SW 1271 (cell line): ENCODE measurements at places on chromosomes 1 and 21.

DNA sequence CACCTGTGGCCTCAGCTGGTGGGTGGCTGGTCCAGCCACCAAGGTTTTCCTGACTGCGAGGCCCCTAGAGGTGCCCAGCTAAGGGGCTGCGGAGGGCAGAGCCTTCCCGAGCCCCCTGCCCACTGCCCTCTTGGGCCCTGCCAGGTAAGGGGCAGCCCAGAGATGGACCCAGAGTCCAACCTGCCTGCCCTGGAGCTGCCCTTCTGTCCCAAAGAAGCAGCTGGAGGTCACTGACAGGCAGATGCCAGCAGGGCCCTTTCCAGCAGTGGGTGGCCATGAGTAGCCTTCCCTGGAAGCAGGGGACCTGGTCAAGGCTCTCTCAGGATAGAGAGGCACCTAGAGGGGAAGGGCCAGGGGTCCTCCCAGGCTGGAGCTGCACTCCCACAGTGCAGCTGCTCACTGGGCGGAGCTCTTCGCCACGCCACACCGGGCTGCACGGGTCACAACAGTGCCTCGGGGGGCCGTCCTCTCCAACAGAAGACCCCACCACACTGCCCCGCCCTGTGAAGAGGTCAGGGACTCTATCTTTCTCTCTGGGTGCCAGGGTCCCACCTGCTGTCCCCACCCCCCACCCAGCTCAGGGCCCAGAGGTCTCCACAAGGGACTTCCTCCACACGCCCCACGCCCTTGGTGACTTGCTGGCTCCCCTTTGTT, 10.9 kb upstream of the GNB1 start:
- no peak for DNase-seq

GRCh38 chr1:212030936-212031528, 4.3 kb downstream of the INTS7 start:
- DNase-seq = no peak

GRCh38 chr1:205140113-205140512, 18.3 kb upstream of the RBBP5 start:
- DNase-seq = no peak

- no peak for DNase-seq
Measured at GRCh38 chr1:24327486-24327885, 8.3 kb downstream of the GRHL3 start.

DNA sequence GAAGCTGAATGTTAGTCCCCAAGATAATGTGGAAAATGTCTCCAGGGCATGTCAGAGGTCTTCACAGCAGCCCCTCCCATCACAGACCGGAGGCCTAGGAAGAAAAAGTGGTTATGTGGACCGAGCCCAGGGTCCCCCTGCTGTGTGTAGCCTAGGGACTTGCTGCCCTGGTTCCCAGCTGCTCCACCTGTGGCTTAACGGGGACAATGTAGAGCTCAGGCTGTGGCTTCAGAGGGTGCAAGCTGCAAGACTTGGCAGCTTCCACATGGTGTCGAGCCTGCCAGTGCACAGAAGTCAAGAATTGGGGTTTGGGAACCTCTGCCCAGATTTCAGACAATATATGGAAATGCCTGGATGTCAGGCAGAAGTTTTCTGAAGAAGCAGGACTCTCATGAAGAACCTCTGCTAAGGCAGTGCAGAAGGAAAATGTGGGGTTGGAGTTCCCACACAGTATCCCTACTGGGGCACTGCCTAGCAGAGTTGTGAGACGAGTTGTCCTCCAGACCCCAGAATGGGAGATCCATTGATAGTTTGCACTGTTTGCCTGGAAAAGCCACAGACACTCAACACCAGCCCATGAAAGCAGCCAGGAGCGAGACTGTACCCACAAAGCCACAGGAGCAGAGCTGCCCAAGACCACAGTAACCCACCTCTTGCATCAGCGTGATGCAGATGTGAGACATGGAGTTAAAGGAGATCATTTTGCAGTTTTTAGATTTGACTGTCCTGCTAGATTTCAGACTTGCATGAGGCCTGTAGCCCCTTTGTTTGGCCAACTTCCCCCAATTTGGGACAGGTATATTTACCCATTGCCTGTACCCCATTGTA, 204.9 kb downstream of the MRPL39 start:
- DNase-seq = no peak

DNA sequence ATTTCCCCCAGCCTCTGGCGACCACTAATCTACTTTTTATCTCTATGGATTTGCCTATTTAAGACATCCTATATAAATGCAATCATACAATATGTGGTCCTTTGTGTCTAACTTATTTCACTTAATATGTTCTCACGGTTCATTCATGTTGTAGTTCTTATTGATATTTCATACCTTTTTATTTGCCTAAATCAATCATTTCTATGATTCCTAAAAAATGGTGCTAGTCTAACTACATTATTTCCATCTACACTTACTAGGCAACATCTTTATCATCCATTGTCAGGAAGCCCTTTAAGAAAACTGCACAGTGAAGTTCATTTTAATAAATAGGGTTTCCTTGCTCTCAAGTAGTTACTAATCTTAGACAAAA, 380 bp upstream of the FBXO28 start:
- no peak for DNase-seq

- no peak for DNase-seq
Measured at GRCh38 chr21:42547906-42548365, 34.3 kb downstream of the SLC37A1 start.

GRCh38 chr1:63968663-63969440, 195.0 kb downstream of the ROR1 start:
- no peak for DNase-seq

DNA sequence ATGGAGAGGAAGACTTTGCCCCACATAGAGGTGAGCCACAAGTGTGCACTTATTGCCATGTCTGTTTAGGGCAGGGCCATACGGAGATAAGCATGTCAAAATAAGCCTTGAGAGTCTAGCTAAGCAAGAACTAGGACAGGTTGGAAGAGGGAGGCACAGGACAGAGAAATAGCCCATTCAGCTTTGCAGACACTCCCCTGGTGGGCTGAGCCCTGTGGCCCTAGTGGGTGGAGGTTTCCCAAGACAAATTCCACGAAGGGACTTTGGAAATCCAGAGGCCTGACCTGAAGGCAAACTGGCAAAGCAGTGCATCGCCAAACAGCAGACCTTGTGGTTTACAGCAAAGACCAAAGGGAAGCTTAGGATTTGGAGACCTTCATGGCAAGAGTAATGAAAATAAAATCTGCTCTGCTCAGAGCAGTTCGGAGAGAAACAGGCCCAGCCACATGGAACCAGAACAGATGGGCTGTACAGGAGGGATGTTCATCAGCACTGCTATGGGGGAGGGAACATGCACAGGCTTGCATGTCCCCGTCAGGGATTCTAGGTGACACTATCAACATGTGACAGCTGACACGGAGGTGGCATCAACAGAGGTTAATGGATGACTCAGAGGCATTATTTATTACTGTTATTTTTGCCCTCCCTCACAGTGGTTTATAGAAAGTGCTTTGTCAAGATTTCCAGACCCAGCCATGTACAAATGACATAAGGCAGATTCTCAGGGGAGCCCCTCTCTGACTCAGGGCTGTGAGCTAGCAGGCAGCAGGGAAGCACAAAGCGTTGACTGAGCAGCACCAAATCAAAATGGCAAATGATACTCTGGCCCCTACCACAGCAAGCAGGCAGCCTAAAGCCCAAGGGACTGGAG, 90.1 kb upstream of the IRF2BP2 start:
- DNase-seq = no peak

DNA sequence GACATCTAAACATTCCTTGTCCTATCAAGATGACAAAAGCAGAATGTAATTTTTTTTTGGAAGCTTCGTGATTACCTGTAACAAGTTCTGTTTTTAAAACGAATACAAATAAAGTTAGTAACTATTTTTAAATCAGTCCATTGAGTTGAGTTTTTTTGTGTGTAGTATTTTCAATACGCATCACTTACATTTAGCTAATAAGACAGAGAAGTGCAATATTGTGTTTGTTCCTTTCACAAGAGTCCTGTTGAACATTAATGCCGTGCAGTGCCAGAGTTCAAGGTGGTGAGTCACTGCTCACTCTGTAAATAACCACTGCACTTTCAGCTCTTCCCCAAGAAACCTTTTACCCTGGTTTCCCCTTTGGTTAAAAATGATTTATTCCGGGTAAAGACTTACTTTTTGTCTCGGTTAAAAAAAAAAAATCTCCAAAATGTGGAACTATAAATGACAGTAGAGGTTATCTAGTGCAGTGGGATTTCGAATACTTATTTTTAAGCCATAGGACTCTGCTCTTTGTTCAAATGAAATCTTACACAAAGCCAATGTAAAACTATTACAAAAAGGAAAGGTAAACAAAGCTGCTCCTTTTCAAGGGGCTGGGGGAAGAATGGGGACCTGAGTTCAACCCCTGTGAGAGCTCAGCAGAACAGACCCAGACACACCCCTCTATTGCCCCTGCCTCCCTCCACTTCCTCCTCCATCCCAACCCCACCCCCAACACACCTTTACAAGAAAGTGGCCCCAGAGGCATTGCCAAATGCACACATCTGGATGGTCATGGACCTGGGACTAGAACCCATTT, 14.8 kb upstream of the NCMAP start:
- no peak for DNase-seq

DNA sequence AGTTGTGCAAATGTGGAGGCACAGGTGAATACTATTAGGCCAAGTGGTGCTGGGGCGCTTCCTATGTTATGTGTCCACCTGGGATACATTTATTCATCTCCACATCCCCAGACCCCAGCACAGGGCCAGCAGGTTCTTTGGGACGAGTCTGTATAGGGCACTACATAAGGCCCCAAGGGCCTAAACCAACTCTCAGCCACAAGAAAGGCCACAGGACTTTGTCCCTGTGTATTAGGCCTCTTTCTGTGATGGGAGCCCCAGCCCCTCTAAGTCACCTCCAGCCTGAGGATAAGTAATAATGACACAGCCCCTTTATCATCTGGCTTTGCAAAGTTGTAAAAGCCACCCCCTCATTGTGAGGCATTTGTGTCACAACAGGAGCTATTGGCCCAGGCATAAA, 79.2 kb upstream of the CD1D start:
- no peak for DNase-seq

DNA sequence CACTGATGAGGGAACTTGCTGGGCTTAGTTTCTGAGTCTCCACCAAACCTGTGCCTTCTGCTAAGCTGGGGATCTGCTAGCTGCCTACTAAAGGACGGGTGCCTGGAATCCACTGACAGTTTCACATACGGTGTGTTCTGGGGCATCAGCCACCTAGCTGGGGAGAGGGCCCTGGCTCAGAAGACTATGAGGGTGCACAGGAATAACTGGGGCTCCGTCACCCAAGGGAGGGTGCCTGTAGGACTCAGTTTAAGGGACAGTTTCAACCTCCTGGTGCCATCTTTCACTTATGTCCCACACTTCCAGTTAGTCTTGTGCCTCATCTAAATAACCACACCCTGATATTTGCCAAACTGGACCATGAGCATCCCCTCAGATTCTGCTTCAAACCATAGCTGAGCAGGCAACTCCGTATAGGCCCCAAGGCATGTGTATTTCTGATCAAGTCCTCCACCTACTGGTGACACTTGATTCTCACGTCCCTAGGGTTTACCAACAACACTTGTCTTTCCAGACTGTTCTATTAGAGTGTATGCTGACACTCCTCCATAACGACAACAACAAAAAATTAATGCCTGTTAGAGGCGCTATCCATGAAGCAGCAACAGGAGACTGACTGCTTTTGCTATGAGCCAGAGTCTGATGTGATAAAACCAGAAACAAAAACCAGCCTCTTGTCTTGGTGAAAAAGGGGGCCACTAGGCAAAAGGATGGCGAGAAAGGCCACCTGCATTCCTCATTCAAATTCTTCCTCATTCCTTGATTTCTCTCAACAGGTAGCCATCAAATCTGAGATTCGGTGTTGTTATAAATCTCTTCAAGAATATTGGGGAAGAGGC, 55.0 kb upstream of the PAXBP1 start:
- DNase-seq = peak; percentile 57

- no peak for DNase-seq
Measured at GRCh38 chr1:182213163-182213562, 151.7 kb upstream of the ZNF648 start.

GRCh38 chr1:36675106-36675505, 192.4 kb upstream of the CSF3R start:
- DNase-seq = no peak

DNA sequence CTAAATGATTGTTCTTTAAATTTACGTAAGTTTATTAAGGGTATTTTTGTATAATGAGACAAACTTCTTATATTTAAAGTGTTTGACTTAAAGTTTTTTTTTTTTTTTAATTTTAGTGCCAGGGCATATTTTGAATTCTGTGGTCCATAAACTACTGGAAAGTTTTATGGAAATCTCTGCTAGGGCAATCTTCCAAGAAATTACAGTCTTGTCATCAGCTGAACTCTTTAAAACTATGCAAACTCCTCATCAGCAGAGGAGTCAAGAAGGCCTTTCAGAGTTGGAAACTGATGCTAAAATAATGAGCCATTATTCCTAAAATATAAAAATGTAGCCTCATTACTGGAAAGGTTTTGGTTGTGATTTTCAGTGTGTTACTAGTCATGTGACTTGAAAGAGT, 1201.9 kb downstream of the BRINP3 start:
- DNase-seq = no peak
